ENCODE measurements at places on chromosomes 4 and X. TPM values are rescaled to one million over a fixed set of nuclear protein-coding genes. Genes with fewer than 3 reads are reported as not detected.

UGDH gene
- total RNA-seq = 18.2 TPM

ADGRL3 gene
- not detected for total RNA-seq

DCAF4L1 gene
- total RNA-seq = 0.22 TPM

UGT2B11 gene
- total RNA-seq = not detected

SYTL5 gene
- total RNA-seq = not detected

PPP1R3F gene
- 13.2 TPM for total RNA-seq

DNA sequence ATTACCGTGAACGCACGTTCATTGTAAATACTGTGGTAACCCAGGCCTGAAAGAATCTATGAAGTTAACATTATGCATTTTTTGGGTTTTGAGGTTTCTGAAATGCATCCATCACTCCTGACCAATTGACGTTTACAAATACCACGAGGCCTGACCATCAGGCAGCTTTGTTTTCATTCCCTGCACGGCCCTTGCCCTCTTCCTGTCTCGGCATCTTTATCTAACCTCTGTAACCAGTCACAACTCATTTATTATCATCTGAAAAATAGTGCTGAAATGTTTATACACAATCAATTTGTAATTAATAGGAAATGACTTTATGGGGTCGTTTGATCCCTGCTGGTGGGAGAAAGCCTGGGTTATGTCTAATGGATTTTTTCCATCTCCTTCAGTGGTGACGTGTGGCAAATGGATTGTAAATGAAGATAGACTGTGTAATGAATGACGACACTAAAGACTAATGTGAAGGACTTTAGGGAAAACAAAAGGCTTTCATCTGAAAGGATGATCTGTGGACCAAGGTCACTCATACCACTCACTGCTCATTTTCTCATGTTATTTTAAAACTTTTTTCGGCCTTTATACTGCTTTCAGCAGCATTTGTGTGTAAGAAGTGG lies 102.7 kb upstream of the SORBS2 start:
- no peak for DNase-seq

GRCh38 chr4:73976716-73977115 lies 5.1 kb downstream of the PF4 start:
- no peak for DNase-seq

DNA sequence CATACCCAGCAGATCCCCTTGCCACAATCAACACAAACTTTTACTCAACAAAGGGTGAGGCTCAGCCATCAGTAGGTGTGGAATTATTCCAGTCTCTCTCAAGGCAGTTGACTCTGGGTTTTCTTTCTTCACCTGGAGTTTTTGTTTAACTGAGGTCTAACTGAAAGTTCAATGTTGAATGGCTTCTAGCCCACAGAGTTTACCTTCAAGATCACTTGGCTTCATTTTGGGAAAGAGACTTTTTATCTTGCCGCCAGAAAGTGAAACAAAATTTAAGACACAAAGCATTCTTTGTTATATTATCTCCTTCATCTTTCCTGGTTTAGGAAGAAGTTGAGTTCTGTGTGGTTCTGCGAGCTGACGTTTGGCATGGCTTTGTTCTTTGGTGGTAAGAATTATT lies 83.8 kb upstream of the RASGEF1B start:
- no peak for DNase-seq

- DNase-seq = no peak
Observed at GRCh38 chr4:113397114-113397701, 347.8 kb downstream of the ANK2 start.

DNA sequence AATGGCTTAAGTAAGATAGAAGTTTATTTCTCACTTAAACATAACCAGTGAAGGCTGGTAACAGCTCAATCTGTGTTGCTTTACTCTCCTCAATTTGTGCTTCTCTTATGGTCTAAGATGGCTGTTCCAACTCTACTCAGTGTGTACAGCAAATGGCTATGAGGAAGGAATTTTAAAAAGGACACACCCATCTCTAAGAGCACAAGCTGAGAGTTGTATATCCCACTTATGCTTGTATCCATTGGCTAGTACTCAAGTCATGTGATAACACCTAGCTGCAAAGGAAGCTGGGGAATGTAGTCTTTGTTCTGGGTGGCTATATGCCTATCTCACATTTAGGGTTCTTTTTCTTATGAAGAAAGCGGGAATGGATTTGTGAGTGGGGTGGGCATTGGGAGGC lies 63.3 kb downstream of the GPAT3 start:
- no peak for DNase-seq
